ENCODE measurements at places on chromosomes 11 and 22.

DNA sequence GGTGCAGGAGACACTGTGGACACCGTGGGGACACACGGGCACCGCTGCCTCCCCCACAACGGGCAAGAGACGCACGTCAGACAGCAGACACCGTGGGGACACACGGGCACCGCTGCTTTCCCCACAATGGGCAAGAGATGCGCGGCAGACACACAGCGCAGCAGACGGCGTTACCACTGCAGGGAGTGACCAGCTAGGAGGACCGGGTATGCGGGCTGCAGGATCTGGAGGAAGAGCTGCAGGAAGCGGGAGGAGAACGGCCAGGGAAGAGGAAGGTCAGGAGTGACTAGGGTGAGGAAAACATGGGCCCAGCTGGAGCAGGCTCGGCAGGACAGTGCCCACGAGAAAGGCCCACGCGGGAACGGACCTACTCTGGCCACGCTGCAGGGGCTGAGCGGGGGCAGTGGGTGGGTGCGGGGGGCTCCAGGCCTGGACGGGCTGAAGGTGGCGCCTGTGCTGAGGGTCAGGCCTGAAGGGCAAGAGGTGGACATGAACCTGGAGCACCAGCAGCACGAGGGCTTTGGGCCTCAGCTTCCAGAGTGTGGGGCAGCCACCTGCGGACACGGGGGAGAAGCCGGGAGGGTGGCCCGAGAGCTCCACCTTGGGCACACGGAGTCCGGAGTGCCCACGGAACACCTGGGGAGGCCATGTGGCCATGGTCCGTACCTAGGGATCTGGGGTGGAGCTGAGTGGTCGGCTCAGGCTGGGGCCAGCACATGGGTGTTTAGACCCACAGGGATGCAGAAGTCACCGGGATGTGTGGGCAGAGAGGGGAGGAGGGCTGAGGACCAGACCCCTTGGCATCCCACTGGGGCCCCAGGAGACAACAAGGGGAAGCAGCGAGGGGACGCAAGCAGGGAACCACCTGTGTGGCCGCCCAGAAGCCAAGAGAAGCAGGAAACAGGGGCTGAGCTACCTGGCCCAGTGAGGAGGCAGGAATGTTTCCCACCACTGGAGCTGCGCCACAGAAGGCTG lies 16.5 kb downstream of the TOLLIP start:
- no peak for DNase-seq

- DNase-seq = no peak
Observed at GRCh38 chr11:1397146-1397861, 7.6 kb downstream of the BRSK2 start.

DNA sequence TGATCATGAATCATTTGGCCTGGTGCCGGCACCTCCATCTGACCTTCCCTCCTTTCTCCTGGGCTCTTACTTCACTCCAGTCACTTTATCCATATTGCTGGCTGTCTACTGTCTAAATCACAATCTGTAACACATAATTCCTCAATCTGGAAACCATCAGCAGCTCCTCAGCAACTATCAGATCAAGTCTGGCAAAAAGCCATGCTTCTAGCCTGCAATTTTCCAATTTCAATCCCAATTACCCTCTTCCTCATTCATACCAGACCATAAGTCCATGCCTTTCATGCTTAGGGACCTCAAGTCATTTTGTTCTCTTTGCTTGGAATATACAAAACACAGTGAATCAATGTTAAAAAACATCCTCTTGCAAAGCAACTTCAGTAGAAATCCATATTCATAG lies 882.8 kb upstream of the ANO3 start:
- no peak for DNase-seq

DNA sequence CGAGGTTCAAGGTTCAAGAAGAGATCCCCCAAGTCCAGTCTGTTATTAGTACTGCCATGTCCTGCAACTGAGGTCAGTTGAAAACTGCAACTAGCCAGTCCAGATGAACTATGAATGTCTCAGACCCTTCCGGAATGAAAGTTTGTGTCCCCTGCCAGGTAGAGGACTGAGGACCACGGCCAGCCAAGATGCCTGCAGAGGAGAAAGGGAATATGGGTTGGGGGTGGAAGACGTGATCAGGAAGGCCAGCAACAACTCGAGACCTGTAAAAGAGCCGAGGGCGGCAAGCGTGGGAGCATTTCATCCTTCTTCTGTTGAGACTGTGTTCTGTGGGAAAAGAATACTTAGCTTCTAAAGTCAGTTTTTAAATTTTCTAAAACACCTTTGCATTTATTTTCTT lies 572.4 kb upstream of the B3GAT1 start:
- no peak for DNase-seq

DNA sequence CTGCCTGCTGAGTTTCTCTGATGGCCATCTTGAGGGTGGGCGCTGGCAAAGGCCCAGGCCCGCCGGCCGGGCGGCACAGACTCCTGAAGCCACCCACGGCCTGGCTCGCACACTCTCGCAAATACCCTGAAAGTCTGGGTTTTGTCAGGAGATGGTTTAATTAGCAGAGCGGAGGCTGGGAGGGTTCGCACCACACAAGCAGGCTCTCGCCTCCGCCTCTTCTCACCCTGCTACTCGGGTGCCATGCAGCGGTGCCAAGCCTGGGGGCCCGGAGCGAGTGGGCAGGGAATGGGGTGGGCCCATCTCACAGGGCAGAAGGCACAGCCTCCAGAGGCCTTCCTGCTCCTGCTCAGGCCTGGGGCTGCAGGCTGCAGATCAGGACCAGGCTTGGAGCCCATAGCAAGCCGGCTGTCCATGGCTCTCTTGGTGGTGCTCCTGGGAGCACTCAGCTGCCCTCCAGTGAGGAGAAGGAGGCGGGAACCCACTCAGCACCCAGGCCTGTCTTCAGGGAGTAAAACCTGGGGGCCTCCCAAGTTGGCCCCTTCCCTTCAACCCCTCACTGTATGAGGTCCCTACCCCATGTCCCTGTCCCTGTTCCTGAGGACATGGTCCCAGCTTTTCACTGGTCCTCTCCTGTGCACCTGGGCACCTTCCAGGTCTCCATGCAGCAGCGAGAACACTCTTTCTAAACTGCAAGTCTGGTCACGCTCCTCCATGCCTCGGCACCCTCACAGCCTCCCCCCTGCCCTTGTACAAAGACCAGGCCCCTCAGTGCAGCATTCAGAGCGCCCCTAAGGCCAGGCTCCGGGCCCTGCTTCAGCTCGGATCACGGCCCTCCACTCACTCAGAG lies 62.0 kb downstream of the FLRT1 start:
- DNase-seq = no peak

DNA sequence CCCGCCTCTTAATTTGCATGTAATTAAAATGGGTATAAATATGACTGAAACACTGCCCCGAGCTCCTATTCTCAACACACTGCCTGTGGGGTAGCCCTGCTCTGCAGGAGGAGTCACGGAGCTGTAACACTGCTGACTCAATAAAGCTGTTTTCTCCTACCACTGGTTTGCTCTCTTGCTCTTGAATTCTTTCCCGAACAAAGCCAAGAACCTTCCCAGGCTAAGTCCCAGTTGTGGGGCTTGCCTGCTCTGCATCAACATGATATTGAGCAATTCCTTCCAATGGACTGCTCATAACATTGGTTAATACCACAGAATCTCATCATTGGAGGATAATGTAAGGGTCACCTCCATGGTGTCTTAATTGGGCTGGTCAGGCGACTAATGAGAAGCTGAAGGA lies 114.4 kb downstream of the FBXO7 start:
- no peak for DNase-seq

GRCh38 chr22:45978275-45978713 lies 1.3 kb upstream of the WNT7B start:
- no peak for DNase-seq

DNA sequence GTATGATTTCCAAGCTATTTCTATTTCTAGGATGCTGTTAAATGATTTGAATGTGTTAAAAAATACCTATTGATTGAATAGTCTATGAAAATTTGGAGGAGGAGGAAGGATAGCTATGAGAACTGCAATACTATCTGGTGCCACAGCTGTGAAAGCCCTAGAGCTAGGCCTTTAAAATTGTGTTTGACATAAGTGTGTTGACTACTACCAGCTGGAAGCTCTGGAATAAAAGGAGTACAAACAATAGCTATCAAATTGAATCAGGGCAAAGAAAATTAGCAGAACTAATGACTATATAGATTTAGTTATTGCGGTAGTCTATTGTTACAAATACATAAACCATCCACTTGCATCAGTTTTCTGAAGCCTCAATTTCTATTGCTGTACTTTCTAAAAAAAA lies 124.8 kb upstream of the CNTN5 start:
- no peak for DNase-seq

DNA sequence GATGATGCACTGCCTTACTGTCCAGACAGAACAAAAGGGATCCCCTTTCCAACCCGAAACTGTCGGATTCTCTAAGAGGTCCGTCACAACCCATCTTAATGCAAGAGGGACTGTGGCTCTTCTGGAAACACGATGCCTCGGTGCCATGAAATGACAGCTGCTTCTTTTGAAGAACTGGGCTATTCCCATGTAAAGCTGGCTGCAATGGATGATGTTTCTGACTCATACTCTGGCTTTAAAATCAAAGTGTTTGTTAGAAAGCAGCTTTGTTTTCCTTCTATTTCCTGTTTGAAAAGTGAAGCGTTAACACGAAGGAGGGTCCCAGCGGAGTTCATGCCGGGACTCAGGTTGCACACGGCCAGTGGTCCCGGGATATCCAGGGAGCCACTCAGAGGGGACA lies 3.1 kb downstream of the TP53AIP1 start:
- DNase-seq = no peak

GRCh38 chr11:77865805-77866204 lies 44.9 kb downstream of the AAMDC start:
- no peak for DNase-seq

DNA sequence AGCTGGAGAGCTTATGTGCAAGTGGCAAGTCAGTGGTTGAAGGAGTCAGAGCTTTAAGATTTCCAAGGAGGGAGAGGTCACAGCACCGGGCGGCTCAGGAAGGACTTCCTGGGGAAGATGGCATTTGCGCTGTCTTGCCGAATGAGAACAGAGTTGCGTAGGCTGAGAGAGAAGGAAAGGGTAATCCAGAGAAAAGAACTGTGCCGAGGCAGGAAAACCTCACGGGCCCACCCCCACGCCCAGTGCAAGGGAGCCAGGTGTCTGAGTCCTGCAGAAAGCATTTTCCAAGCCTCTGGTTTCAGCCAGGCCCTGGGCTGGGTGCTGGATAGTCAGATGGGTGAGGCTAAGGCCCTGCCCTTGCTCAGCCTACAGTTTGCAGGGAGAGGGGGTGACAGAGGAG lies 3.2 kb upstream of the AP1B1 start:
- no peak for DNase-seq

- no peak for DNase-seq
Observed at GRCh38 chr22:37985751-37986281, 1.5 kb upstream of the SOX10 start.

GRCh38 chr11:12275818-12276217 lies 101.6 kb upstream of the PARVA start:
- no peak for DNase-seq

GRCh38 chr11:44628730-44629700 lies 63.6 kb downstream of the CD82 start:
- DNase-seq = no peak

DNA sequence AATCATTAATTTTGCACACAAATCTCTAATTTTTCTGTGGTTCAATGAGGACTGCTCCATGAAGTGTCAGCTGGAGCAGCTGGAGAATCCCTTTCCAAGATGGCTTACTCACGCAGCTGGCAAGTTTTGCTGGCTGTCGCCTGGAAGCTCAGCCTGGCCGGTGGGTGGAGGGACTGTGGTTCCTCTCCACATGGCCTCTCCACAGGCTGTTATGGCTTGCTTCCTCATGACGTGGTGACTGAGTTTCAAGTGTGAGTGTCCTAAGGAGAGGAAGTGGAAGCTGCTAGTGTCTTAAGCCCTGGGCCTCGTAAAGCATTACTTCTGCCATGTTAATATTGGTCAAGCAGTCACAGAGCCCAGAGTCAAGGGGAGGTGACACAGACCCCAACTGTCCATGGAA lies 14.0 kb upstream of the NRIP3 start:
- no peak for DNase-seq

DNA sequence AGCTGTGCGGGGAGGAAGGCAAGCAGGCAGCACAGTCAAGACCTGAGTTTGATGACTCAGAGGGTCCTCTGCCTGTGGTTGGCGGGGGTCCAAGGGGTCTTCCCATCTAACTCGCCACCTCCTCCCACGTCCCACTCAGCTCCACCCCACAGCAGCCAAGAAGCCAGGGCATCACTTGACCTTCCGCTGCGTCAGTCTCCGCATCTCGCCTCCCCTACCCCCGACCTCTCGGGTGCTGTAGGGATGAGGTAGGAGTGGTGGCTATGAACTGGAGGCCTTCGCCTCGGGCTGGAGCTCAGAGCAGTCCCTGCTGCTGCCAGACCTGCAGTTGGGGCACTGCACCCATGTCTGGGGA lies 90.6 kb downstream of the CDKN1C start:
- DNase-seq = no peak

- no peak for DNase-seq
Observed at GRCh38 chr11:87917111-87917510, 258.1 kb downstream of the RAB38 start.

DNA sequence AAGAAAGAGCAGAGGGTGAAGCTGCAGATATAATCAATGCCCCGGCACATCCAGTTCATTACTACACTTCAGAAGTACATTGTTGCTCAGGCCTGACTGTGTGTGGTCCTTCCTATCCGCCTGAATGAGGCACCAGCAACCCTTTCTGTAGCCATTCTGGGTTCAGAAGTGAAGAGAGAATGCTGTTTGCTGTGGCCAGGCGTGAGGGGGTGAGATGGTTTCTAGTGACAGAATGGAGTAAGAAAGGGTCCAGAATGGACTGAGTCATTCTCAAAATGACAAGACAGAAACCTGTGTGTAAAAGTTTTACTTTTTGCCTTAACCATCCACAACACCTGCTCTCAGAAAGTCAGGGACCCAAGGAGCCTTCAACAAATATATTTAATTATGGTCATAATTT lies 334.8 kb downstream of the GUCY1A2 start:
- DNase-seq = no peak

GRCh38 chr22:46828323-46828900 lies 66.0 kb downstream of the TBC1D22A start:
- DNase-seq = no peak

DNA sequence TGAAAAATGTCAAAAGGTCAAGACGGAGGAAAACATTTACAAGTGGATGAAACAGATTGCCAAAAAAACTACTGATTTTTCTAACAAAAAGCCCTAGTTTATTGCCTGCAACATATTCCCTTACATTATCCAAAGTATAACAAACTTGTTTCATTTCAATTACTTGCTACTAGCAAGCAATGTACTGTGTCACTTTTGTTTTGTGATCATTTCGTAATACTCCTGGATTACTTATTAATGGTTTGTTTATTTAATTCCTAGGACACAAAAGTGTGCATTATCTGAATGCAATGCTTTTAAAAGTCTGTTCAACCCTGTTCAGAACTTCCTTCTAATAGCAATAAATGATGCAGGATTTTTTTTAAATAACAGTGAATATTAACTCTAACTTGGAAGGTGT lies 50.9 kb downstream of the CCDC34 start:
- no peak for DNase-seq

GRCh38 chr11:119845305-119845704 lies 116.3 kb upstream of the NECTIN1 start:
- no peak for DNase-seq

- DNase-seq = no peak
Observed at GRCh38 chr11:69398529-69399492, 82.7 kb upstream of the LINC01488 start.

- DNase-seq = no peak
Observed at GRCh38 chr11:109695696-109696095, 273.7 kb downstream of the C11orf87 start.

GRCh38 chr11:35919244-35919643 lies 24.6 kb upstream of the LDLRAD3 start:
- DNase-seq = no peak

GRCh38 chr22:42693055-42693762 lies 27.5 kb downstream of the A4GALT start:
- no peak for DNase-seq

Data from stimulated activated CD4-positive, alpha-beta T cell treated with anti-CD3 and anti-CD28 coated beads, TNF-alpha, amount 100 ng/mL, for 48 hours (primary cell).